8988T (cell line): ENCODE measurements at places on chromosomes 3 and 15.

GRCh38 chr3:44969154-44969827, 6.7 kb downstream of the ZDHHC3 start:
- no peak for DNase-seq

DNA sequence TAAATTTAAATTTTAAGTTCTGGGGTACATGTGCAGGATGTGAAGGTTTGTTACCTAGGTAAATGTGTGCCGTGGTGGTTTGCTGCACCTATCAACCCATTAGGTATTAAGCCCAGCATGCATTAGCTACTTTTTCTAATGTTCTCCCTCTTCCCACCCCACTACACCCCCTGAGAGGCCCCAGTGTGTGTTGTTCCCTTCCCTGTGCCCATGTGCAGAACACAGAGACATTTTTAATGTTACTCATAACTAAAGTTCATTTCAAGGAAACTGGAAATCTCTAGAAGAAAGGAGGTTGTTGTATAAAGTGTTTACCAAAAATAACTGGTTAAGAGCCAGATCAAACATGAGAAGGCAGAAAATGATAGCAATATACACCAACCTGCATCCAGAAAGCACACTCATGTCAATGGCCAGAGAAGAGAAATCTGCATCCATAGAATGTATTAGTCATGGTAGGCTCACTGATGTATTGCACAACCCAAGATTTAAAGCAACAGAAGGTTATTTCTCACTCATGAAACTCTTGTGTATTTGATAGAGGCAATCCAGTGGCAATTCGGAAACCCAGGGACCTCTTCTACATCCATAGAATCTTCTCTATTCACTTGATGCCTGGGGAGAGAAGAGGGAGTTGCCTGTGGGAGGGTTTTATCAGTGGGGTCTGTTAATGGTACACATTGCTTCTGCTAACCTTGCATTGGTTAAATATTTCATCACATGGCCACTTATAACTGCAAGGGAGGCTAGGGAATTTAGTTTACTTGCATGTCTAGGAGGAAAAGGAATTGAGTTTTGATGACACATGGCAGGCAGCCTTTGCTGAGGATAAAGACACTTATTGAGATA, 321.9 kb upstream of the RASGRP1 start:
- DNase-seq: no peak

DNA sequence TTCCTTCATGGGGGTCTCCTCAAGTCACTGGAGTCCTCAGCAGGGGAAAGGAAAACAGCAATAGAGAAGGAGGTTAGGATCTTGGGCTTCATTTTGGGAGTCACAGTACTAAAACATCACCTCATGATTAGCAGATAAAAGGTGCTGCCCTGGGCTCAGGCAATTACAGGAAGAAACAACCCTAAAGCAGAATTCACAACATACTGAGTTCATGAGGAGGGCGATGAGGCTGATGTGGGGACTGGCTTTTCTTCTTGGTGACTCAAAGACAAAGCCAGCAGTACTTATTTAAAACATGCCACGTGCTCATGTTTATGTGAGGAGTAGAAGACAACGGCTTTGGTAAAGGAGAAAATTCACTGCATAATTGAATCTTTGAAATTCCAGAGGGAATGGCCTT, 822.3 kb upstream of the CFAP20DC start:
- DNase-seq: no peak

- no peak for DNase-seq
Measured at GRCh38 chr15:63971427-63971805, 74.9 kb downstream of the DAPK2 start.

- no peak for DNase-seq
Measured at GRCh38 chr3:57816471-57817095, 60.5 kb downstream of the SLMAP start.

DNA sequence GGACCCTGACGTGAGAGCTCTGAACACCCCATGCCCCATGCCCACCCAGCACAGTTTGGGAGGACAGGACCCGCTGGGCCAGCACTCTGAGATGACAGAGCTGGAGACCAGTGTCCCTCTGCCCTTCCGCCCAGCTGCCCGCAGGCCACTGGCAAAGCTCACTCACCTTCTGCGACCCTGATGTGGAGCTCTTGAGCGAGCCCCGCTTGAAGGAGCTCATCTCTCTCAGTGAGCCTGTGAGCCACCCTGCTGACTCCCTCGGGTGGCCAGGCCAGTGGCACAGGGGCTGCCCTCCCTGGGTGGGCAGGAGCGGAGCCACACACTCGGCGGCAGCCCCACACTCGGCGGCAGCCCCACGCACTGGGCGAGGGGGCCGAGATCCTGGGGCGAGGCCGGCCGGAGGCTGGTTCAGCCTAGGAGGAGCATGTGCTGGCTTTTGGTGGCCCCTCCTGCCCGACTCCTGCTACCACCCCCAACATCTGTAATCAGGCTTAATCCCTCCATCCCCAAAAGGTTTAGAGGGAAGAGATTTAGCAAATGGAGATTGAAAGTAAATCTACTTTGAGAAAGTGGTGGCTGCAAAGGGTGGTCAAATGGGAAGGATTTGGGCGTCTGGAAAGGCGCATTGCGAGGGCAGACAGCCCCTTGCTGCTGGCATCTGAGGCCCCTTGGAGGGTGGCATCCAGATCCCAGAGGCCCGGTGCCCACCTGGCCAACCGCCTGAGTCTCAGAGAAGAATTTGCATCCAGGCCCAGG, 59.4 kb upstream of the TRPM1 start:
- DNase-seq: no peak

DNA sequence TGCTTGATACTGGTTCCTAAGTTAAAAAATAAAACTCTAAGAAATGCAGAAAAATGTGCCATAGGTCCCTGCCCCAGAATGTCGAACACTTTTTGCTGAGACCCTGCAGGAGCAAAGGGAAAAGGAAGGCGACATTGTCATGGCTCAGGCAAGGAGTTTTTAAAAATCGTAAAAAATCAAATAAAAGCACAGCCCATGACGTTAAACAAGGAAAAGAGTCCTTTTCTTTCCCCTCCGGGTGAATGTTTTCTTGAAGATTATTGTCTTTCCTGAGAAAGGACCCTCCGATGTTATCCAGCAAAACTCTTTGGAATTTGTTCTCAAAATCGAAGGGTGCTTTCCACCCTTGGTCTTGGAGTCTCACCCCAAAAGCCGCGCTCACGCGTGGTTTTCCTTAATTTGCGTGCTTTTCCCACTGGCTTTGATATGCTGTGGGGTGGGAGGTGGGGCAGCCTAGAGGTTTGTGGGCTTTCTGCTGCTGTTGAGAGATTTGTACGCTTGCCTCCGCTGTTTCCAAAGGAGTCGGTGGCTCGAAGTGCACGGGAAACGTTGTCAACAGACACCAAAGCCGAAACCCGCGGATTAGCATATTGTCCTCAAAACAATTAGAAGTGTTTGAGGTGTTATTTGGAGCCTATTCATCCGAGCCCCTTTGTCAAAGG, 2.9 kb downstream of the SOX14 start:
- no peak for DNase-seq
